ENCODE measurements at places on chromosomes 4 and X.

DNA sequence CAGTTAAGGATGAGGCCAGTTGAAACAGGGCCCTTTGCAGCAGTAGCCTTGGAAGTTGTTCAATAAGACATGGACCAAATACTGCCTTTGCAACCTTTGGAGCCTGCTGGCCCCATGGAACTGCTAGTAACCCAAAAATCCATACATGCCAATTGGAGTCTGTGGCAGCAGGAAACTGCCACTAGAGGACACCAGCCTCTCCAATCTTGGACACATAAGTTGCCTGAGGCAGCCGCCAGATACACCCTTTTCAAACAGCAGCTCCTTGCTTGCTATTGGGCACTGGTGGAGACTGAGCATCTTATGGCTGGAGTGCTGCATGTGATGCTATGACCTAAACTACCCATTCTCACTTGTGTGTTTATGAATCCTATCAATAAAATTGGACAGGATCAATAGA, 14.8 kb upstream of the LAP3 start:
- no peak for DNase-seq

GRCh38 chr4:147037069-147037468, 91.4 kb upstream of the TTC29 start:
- no peak for DNase-seq

GRCh38 chrX:106726485-106727437, at the start of gene RNF128:
TSS of gene RNF128 (plus strand) at chrX:106726701. CDS start at chrX:106726914, 213 bp downstream.
- no peak for DNase-seq

GRCh38 chr4:48431401-48431800, 51.7 kb upstream of the SLC10A4 start:
- no peak for DNase-seq

- DNase-seq = no peak
Measured at GRCh38 chr4:67727124-67727850, 26.3 kb upstream of the UBA6 start.

- DNase-seq = no peak
Measured at GRCh38 chr4:59243038-59243437, 1957.1 kb upstream of the ADGRL3 start.

- no peak for DNase-seq
Measured at GRCh38 chr4:128220286-128221235, 67.1 kb downstream of the PGRMC2 start.

GRCh38 chr4:57194068-57194611, 84.0 kb upstream of the IGFBP7 start:
- no peak for DNase-seq

- no peak for DNase-seq
Measured at GRCh38 chr4:113056318-113056717, 6.9 kb downstream of the ANK2 start.

GRCh38 chrX:27241981-27242380, 221.2 kb downstream of the PPP4R3C start:
- no peak for DNase-seq

DNA sequence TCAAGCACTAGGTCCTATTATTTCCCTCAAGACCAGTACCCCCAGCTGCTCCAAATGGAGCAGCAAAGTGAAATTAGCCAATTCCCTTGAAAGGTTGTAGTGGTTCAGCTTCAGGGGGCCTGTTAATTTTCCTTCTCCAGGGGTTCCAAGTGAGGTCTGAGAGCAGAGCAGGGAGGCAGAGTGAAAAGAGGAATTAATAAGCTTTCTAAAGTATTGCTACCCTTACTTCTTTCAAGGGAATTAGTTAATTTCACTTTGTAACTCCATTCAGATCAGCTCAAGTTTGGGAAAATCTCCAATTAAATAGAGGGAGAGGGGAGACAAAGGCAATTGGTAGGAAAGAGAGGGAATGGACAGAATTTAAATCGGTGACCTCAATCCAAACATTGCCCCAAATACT, 78.7 kb upstream of the SLC7A11 start:
- DNase-seq = no peak

- DNase-seq = no peak
Measured at GRCh38 chr4:185394568-185395237, 1.0 kb downstream of the LRP2BP start.

GRCh38 chr4:107993969-107994368, 4.3 kb downstream of the HADH start:
- DNase-seq = no peak

- no peak for DNase-seq
Measured at GRCh38 chr4:109383823-109384222, 49.8 kb upstream of the SEC24B start.

GRCh38 chr4:10666616-10667015, 18.0 kb downstream of the CLNK start:
- no peak for DNase-seq

DNA sequence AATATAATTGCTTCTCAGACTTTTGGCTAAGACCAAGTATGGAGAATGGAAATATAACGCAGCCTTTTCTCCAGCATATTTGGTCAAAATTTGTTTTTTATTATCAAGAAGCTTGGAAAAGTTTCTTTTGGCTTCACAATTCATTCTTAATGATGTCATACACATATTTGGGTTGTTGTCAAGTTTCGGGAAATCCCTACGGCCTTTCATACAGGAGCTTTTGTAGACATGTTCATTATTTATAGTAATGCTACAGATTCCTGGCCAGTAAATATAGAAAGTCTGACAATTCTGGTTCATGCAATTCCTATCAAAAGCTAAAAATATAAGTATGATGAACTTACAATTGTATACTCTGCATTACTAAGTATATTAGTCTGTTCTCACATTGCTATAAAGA, 112.9 kb downstream of the IRF2 start:
- no peak for DNase-seq

- no peak for DNase-seq
Measured at GRCh38 chrX:13028871-13029636, 15.4 kb downstream of the FAM9C start.

GRCh38 chr4:118338981-118339765, 13.6 kb downstream of the PRSS12 start:
- DNase-seq = no peak

GRCh38 chr4:63787326-63787725, 621.9 kb downstream of the TECRL start:
- no peak for DNase-seq

GRCh38 chr4:182575225-182575624, 332.0 kb downstream of the TENM3 start:
- DNase-seq = no peak

- no peak for DNase-seq
Measured at GRCh38 chrX:109840585-109840984, 107.5 kb upstream of the ACSL4 start.

DNA sequence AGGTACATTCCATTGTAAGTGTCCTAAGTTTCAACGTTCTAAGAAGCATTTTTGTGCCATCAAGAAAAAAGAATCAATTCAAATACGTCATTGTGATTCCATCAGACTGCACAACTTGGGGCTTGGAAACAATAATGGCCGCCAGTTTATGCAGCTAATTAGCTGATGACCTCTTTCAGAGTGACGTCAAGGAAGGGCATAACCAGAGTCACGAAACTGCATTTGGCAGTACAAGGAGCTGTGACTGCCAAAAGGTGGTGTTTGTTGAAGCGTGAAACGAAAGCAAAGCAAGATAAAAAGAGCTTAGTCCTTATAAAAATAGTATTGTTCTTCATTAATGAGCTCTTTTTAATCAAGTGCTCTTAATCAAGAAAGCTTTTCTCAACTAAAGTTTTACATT, 81.1 kb upstream of the SH3RF1 start:
- no peak for DNase-seq

- DNase-seq = no peak
Measured at GRCh38 chr4:44629280-44629866, 22.1 kb downstream of the YIPF7 start.

DNA sequence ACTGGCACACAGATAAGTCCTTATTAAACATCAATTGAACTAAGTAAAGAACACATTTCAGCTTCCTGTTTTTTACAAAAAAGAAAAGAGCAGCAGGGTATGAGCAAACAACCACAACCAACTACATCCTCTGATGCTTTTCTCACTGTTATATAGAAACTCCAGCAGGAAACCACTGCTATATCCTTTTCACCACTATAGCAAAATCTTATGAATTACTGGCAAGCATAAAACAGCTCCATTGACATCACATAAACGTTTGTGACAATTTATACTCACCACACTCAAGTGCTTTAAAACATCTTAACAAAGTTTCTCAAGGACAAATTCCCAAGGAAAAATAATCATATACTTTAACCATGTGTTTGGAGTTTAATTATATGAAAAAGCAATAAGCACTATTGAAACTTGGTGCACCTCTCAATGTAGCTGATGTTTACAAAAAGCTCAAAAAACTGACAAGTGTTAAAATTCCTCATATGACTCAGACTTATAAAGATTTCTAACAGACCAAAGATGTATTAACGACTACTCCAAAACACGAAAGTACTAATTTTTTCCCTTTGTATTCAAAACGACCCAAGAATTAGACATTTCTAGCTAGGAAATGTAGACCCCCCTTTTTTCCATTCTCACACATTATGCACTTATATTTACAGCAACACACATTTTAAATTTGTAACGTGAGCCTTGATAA, 12.9 kb downstream of the GPRIN3 start:
- no peak for DNase-seq

DNA sequence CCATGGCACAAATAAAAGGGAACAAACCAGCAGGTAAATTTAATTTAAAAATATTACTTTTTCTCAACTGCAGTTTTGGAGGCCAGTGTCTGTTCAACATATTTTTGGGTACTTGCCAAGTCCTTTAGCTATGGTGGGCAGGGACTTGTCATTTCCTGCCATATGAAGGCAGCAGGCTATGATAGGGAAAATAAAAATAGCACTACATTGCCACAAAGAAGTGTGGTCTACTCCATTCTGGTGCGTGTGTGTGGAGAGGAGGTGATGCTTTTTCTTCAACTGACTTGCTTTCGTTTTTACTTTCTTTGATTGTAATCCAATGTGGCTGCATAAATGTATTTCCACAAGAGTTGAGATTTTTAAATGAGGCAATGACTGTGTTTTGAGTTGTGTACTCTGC, 17.2 kb downstream of the GPR174 start:
- peak; percentile 3 for DNase-seq

- DNase-seq = no peak
Measured at GRCh38 chr4:46503739-46504138, 113.8 kb upstream of the GABRA2 start.

DNA sequence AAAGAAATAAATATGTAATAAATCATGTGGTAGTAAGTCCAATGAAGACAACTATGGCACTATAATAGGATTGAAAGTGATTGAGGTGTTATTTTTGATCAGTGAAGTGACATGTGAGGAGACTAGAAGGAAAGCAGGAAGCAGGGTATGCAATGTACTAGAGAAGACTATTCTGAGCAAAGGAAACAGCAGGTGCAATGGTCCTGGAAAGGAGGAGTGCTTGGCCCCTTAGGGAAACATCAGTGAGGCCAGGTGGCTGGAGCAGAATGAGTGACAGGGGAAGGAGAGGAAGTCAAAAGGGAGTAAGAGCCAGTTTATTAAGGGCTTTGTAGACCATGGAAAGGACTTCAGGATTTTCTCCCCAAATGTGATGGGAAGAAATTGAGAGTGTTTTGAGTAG, 207.6 kb upstream of the HCCS start:
- no peak for DNase-seq

- DNase-seq = no peak
Measured at GRCh38 chr4:13262816-13263215, 221.3 kb downstream of the RAB28 start.

- no peak for DNase-seq
Measured at GRCh38 chr4:172751550-172751949, 417.1 kb upstream of the GALNT7 start.

DNA sequence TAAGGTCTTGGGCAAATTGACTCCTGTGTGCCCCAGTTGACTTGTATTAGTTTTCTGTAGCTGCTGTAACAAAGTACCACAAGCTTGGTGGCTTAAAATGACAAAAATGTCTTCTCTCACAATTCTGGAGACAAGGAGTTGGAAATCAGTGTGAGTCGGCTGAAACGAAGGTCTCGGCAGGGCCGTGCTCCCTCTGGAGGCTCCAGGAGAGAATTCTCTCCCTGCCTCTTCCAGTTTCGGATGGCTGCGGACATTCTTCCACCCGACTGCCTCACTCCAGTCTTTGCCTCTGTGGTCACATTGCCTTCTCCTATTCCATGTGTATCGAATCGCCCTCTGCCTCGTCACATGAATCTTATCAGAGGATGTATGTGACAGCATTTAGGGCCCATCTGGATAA, 66.0 kb upstream of the PHOX2B start:
- no peak for DNase-seq

DNA sequence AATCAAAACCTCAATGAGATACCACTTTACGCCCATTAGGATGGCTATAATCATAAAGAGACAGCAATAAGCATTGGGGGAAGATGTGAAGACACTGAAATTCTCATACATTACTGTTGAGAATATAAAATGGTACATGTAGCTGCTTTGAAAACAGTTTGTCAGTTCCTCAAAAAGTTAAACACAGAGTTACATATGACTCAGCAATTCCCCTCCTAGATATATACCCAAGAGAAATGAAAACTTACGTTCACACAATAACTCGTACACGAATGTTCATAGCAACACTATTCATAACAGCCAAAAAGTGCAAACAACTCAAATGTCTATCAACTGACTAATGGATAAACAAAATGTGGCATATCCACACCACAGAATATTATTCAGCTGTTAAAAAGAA, 36.6 kb downstream of the PHF8 start:
- DNase-seq = no peak

DNA sequence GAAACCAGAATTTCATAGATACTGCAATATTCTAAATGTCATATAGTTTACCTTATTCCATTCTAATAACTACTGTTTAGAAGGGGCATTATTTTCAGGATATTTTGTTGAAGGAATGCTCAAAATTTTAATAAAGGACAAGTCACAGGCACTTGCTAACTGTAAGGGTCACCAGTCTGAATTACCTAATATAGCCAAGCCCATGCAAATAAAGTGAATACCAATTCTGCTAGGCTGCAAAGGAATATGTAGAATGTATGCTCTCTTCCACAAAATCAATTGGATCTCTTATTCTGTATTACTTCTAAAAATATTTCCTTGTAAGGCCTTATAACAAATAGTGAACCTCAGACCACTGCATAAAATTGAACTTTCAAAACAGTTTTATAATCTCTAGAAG, 52.3 kb upstream of the FAT4 start:
- no peak for DNase-seq

DNA sequence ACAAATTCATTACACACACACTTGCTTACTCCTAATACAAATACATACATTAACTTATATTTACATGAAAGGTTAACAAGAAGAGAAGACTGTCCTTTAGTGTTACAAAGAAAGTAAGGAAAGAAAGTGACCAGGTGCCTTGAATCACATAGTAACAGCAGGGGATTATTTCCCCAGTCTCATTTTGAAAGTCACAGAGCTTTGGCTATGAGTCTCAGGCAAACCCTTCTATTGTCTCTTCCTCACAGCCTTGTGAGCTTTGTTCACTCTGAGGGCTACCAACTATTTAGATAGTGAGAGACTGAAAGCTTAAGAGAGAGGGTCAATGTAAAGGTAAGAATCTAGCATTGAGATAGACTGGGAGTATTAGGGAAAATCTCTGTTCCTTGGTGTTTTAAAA, 161.6 kb downstream of the NPNT start:
- no peak for DNase-seq

DNA sequence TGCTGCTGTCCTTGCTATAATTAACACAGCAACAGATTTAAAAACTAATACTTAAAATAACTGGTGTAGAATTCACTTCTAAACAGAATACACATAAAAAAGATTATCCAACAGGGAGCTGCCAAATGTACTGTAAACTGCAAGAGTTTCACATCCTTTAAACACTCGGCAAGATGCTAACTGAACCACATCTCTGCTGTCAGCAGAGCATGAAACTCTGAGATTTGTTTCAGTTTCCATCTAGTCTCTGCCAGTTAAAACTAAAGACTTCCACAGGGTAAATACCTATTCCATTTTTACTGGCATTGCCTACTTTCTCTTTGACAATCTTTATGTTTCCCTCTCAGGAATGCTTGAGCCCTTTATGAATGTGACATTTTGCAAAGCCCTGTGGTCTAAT, 127.7 kb downstream of the SLC7A11 start:
- no peak for DNase-seq

Data from effector CD8-positive, alpha-beta T cell (primary cell).